Activated T-helper 1 cell treated with anti-CD3 and anti-CD28 coated beads, Interleukin-2, amount 50 U/mL, for 16 hours (primary cell): ENCODE measurements at places on chromosomes 7 and 10.

GRCh38 chr10:125063256-125063925 is 97.0 kb downstream of the CTBP2 start:
- no peak for DNase-seq

DNA sequence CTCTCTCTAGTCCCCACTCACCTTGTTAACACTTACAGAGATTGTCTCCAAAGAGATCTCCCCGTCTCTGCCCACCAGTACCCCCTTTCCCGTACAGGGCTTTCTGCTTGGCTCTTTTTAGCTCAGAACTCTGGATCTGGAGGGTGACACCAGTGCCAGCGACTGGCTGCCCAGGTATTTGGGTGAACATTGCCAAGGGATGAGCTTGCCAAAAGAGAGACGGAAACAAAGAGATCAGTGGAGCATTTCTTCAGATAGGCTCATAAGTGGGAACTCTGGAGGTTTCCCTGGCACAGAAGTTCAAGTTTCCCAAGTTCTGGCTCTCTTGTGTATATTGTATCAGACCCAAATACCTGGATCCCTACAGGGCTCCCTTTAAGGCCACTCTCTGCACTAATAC is 30.0 kb downstream of the STRIP2 start:
- DNase-seq = no peak

DNA sequence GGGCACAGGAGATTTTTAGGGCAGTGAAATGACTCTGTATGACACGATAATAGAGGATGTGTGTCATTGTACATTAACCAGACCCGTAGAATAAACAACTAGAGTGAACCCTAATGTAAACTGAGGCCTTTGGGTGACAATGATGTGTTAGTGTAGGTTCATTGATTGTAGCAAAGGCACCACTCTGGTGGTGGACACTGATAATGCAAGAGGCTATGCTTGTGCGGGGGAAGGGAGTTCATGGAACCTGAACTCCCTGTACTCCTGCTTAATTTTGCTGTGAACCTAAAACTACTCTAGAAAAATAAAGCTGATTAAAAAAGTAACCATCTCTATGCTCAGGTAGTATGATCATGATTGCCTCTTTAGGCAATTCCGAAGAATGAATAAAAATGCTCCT is 96.3 kb upstream of the VIPR2 start:
- DNase-seq = no peak

GRCh38 chr10:71074176-71074755 is 138.1 kb upstream of the UNC5B start:
- DNase-seq = no peak

- DNase-seq = no peak
Observed at GRCh38 chr7:149569726-149570422, 72.3 kb upstream of the ZNF746 start.

DNA sequence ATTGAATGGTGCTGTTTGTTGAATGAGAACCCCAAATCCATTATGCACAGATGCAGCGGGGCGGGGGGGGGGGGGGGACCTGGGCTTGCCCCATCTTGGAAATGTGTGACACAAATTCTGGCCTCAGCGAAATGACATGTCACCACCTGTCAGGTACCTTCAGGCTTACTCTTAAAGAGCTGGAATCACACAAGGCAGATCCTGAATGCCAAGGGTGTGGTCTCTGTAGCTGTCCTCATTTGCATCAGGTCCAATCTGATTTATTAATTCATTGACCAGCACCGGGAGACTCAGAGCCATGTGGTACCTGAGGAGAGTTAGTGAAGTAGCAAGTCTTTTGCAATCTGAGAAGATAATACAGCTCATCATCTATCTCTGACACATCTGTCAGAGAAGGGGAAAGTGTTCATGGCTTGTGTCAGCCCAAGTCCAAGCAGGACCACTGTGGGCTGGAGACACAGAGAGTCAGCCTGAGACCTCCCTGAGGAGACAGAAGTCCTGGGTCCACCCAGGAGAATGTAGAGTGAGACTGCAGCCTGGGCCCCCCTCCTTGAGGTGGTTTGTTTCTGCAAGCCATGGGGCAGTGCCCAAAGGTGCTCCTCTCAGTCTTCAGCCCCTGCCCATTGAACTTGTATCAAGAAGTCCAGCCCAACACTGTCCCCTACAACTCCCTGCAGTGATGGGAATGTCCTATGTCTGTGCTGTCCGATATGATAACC is 46.7 kb downstream of the ADCYAP1R1 start:
- DNase-seq = no peak

- DNase-seq = no peak
Observed at GRCh38 chr10:98919899-98920298, 315.8 kb downstream of the HPSE2 start.
